Stimulated activated CD4-positive, alpha-beta T cell treated with anti-CD3 and anti-CD28 coated beads, Interleukin-4, amount 100 ng/mL, for 24 hours (primary cell): ENCODE measurements at places on chromosomes 16 and 17.

GRCh38 chr16:85348911-85349334 lies 236.7 kb upstream of the CIBAR2 start:
- no peak for DNase-seq

DNA sequence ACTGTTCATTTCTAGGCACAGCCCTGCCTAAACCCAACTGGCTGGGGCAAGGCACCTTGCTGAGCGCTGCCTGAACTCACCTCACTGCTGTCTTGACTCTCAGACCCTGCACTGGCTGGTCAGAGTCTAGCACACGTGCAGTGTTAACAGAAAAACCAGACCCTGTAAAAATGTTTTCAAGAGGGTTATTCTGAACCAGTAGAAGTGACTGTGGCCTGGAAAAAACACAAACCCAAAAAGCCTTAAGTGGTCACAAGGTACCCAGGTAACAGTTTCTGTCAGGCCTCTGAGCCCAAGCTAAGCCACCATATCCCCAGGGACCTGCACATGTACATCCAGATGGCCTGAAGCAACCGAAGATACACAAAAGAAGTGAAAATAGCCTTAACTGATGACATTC lies 6.1 kb upstream of the EIF4A3 start:
- no peak for DNase-seq

- DNase-seq: no peak
These were observed 41.0 kb upstream of the SREBF1 start for GRCh38 chr17:17877529-17878358.

DNA sequence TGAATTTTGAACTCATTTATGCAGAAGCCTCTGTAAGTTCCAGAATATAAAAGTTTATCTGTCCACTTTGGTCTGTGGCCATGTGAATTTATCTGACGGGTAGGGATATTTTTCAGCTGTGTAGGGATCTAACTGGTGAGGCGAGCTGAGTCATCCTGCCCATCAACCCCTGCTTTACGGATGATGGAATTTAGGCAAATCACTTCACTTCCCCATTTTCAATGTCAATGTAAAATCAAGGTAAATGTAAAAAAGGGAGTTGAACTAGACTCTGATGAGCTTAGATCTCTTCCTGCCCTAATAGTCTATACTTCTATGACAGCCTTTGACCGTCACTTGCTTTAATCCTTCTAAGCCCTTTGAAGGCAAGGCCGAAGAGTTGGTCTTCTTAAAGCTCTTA lies 2.6 kb downstream of the SLC16A6 start:
- no peak for DNase-seq

- no peak for DNase-seq
These were observed 500.3 kb upstream of the CDH11 start for GRCh38 chr16:65622151-65622550.

DNA sequence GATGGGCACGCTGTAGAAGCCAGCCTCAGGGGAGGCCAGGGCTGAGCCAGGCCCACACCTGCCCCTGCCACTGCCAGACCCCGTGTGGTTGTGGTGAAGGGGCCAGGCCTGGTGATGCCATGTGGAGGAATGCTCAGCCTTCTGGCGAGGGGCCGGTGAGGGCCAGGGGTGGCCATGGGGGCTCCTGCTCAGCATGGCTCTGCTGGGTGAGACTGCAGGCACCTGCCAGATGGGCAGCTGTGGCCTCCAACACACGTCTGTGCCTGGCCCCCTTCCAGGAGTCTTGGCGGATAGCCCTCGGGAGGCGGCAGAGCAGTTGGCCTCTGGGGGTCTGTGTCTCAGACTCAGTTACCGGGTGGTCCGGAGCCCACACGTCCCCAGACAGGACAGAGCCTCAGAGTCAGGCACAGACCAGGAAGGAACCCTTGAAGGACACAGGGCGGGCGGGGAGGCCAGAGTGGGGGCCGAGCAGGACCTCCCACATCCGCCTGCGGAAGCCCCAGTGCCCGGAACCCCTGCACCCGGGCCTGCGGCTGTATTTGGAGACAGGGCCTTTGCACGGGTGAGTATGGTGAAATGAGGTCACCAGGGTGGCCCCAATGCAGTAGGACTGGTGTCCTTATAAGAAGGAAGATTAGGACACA lies 22.5 kb upstream of the CHMP6 start:
- DNase-seq: no peak

GRCh38 chr16:1072526-1073261 lies at the start of gene SSTR5:
Gene SSTR5 (plus strand): TSS chr16:1072747. CDS start chr16:1078869, 6,122 bp downstream.
- DNase-seq: no peak

- DNase-seq: no peak
These were observed 350.6 kb upstream of the CCL2 start for GRCh38 chr17:33904476-33904875.

- DNase-seq: no peak
These were observed 12.7 kb downstream of the NDUFAF8 start for GRCh38 chr17:81251709-81252301.

- no peak for DNase-seq
These were observed 15.4 kb upstream of the TMEM220 start for GRCh38 chr17:10745231-10745630.

DNA sequence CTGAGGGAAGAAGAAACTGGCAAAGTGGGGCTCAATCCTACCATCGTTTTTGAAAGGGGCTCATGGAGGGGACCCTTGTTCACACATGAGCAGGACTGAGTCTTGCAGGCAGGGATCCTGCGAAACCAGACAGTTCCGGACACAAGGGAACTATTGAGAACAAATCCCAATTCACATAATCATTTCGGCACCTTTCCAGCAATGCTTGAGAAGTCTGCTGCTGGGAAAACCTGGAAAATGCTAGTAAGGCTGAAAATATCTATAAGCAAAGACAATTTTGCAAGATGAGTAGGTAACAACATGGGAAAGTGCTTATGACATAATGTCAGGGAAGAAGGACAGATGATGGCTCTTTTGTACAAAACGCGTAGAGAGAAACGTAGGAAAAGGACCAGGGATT lies 52.1 kb upstream of the BPTF start:
- no peak for DNase-seq

GRCh38 chr17:42316755-42317154 lies 28.5 kb downstream of the STAT5A start:
- DNase-seq: no peak

DNA sequence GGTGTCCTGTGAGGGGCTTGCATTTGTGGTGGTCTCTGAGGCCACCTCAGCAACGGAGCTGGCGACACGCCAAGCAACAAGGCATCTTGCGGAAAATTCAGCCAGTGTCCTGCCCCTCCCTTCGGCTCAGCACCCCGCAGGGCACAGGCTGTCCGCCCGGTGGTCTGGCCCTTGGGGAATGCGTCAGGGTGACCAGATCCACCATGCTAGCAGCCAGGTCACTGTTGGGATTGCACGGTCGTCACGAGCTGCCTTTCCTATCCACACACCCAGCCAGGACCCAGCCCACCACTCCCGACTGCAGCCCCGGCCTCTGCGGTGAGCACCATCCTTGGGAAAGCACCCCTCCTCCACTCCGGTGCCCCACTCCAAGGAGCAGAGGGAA lies 221.2 kb downstream of the NTN1 start:
- DNase-seq: no peak

GRCh38 chr16:70440009-70440692 lies 1.3 kb upstream of the ST3GAL2 start:
- DNase-seq: no peak

- DNase-seq: no peak
These were observed 4.2 kb downstream of the MBTD1 start for GRCh38 chr17:51255673-51256072.

GRCh38 chr16:383326-384051 lies 1.7 kb upstream of the PGAP6 start:
- DNase-seq: peak; percentile 52

DNA sequence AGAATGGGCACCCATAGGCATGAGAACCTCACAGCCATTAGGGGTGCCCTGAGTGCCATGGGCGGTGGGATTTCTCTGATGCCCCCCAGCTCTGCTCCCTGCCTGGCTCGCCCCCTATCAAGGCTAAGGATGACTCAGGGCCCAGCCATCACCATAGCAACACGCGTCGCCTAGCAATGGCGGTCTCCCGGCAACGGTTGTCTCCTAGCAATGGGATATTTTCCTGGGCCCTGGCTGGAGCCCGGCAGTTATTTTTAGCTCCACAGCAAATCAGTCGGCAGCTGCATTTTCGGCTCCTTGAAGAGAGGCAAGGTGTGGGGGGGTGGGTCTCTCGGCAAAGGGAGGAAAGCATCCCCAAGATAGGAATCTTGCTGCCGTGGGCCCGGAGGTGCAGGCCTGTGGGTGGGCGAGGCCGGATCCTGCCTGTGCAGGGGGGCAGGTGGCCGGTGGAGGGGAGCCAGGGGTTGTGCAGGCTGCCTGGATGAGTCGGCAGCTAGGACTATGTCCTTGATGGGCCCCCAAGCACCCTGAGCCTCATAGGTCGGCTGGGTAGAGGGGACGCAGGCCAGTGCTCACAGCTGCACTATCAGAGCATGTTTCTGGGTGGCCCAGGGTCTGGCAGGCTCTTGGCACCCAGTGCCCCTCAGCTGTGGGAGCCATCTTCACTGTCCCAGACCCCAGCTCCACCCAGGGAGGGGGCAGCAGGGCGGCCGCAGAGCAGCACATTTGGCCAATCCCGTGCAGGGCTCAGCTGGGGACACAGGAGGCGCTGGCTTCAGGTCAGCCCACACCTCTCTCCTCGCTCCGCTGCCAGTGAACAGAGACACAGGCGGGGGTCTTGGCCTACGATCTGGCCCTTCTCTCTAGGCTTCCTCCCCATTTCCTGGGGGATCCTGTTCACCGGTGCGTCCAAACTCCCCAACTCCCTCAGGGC lies 4.2 kb upstream of the FBXL16 start:
- DNase-seq: no peak

- DNase-seq: no peak
These were observed 204.2 kb upstream of the FOXF1 start for GRCh38 chr16:86306011-86306644.

- DNase-seq: no peak
These were observed 14.0 kb upstream of the CCL2 start for GRCh38 chr17:34241062-34241461.

GRCh38 chr17:41492771-41493170 lies 3.1 kb upstream of the KRT36 start:
- DNase-seq: no peak

GRCh38 chr17:68198931-68199836 lies 48.7 kb upstream of the AMZ2 start:
- peak; percentile 43 for DNase-seq

GRCh38 chr17:57113011-57113410 lies 28.0 kb downstream of the AKAP1 start:
- no peak for DNase-seq

DNA sequence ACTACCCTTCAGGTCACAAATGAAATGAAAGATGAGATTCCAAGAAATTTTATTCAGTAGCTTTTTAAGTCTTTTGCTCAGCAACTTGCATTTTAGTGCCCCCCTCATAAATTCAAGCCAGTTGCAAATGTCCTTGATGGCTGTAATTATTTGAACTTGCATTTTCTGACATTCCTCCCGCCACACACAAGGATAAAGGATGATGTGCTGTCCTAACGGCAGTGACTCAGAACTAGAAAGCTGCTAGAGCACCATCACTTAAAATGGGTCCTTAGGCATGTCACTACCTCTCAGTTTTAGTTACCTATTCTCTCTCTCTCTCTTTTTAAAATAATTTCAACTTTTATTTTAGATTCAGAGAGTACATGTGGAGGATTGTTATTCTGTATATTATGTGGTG lies 306.7 kb downstream of the CNTNAP4 start:
- DNase-seq: no peak

DNA sequence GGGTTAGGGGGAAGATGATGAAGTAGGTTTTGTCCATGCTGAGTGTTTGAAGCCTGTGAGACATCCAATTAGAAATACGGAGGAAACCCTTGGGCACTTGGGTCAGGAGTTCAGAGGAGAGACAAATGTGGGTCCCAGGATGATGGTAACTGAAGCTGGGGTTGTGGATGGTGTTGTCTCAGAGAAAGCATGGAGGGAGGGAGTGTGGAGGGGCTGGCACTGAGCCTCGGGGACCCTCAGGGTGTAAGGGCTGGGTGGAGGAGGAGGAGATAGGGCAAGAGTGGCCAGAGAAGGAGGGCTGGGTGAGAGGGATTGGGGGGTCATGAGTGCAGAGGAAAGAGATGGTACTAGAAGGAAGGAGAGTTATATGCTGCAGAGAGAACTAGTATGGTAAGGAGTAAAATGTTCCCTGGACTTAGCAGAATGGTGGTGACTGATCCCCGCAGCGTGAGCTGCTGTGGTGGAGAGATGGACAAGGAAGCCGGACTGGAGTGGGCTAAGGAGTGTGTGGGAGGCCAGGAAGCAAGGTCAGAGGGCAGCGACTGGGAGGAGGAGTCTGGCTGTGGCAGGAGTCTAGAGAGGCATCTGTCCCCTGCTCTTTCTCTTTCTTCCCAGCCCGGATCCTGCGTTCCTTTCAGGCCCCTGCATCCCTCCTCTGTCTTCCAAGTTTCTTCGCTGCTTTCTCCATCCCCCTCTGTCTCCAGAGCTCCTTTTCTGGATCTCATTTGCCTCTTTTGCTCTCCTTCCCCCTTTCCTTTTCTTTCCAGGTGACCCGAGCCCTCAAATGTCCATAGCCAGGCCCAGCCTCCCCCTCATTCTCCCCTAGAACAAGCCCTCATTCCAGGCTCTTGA lies 3.9 kb upstream of the COL1A1 start:
- no peak for DNase-seq
